HAP-1 (cell line): ENCODE measurements at places on chromosomes 11 and 22.

DNA sequence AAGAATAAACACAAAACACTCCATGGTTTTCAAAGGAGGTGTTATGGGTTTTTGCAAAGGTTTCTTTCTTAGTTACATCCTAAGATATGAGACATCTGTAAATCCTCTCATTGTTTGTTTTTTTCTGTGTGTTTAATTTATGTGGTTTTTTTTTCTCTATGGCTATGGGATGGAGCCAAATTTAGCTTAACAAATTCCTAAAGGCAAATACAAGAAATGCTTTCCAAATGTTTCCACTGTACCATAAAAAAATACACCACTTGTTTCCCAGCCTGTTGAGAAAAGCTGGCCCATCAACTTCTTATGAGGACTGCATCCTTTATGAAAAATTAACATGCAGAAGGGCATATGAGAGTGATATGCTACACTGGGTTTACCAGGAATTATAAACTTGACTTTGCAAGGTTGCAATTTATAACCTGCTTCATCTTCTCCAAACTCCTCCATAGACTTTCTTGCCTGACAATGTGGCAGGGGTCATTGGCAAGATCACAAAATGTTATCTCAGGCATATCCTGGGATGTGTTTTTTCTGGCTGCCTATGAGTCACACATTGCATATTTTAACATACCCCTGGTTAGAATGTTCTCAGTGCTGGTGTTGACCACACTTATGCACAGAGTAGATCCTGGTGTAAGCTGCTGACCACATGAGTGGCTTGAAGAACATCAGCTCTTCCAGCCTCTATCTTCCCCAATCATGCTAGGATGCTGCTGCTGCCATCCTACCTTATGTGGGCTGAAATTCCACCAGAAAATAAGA, 137.6 kb upstream of the TTC12 start:
- DNase-seq: no peak

GRCh38 chr11:119694334-119694733, 34.7 kb downstream of the NECTIN1 start:
- no peak for DNase-seq

GRCh38 chr22:35489239-35489638, 51.4 kb upstream of the RASD2 start:
- no peak for DNase-seq

- no peak for DNase-seq
Measured at GRCh38 chr22:50738649-50739227, 734 bp downstream of the ACR start.

GRCh38 chr11:123056835-123057491, 5.0 kb downstream of the HSPA8 start:
- DNase-seq: no peak

GRCh38 chr11:103370076-103370475, 260.9 kb downstream of the DYNC2H1 start:
- DNase-seq: no peak

- DNase-seq: no peak
Measured at GRCh38 chr11:94895451-94895850, 77.9 kb downstream of the CWC15 start.

GRCh38 chr11:36352922-36353321, 56.8 kb downstream of the PRR5L start:
- no peak for DNase-seq

DNA sequence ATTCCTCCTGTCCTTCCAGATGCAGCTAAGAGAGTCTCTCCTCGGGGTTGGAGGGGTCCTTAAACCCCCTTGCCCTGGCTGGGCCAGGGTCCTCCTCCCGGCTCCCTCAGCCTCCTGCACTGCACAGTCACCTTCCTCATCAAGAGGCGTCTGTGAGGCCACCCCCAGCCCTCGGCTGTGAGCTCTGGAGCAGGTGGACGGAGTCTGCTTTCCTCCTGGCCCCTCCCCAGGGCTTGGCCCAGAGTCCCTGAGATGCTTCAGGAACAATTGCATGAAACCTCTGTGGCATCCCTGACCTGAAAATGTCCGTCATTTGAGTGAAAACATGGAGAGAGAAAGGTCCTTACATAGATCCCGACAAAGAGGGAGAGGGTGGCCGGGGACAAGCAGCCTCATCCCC, 6.7 kb upstream of the FGF3 start:
- no peak for DNase-seq

- DNase-seq: no peak
Measured at GRCh38 chr11:27358296-27358695, 4.7 kb downstream of the CCDC34 start.

GRCh38 chr22:49587987-49588386, 239.7 kb downstream of the BRD1 start:
- DNase-seq: no peak

- DNase-seq: no peak
Measured at GRCh38 chr22:17241576-17242330, 22.5 kb upstream of the ADA2 start.

GRCh38 chr11:129733981-129734380, 81.7 kb upstream of the TMEM45B start:
- DNase-seq: no peak

DNA sequence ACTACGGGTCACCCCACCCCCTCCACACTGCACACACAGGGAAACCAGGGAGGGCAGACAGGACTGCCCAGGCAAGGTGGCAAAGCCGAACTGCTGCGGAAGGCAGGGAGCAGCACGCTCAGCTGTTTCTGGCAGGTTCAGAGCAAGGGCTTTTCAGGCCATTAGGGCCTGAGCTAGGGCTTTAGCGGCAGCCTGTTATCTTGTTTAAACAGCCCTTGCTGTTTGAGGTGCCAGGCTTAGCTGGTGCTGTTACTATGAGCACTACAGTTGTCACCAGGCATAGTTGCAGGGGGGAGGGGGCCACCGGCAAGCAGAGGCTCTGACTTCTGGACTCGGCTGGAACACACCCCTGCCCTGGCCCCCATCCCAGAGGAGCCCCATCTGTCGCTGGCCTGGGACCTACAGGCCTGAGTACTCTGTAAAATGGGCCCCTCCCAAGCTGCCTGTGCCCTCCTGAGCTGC, 34.9 kb downstream of the RSPH14 start:
- no peak for DNase-seq

DNA sequence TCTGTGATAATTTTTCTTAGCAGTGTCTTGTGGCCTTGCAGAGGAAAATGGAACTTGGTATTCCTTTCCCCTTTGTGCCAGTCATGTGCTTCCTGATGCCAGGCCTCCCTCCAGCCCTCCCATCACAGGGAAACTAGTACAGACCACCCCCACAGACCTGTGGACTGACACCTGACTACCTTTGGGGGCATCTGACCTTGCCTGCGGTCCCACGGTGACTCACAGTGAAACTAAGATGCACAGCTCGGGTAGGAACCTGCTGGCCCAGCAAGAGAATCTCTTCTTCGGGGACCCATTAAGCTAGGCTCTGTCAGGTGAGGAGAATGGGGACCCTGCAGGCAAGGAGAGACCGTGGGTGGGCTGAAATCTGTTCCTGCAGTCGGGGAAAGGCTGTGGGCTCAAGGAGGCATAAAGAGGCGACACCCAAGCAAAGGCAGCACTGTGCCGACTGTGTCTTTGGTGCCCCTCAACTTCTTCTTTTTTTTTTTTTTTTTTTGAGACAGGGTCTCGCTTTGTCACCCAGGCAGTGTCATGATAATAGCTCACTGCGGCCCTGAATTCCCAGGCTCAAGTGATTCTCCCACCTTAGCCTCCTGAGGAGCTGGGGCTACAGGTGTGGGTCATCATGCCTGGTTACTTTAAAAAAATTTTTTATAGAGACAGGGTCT, 20.8 kb upstream of the PEX26 start:
- DNase-seq: no peak

- no peak for DNase-seq
Measured at GRCh38 chr11:82988936-82989627, 82.6 kb downstream of the RAB30 start.

- DNase-seq: no peak
Measured at GRCh38 chr11:73810637-73811036, 23.0 kb downstream of the MRPL48 start.

DNA sequence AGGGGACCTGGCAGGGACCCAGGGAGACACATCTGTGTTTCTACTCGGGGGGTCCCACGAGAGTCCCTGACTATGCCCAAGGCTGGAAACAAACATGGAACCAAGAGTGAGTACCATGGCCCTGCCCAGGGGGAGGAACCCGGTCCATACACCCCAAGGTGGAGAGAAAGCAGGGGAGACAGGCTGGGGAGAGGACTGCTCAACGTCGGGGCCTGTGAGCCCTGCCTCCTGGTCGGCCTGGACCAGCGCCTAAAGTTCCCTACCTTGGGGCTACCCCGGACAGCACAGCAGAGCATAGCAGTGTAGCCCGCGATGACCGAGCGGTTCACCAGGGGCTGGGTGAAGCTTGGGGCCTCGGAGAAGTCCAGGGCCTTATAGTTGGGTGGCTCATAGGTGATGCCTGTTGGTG, 20.2 kb downstream of the MYBPC3 start:
- DNase-seq: no peak
